ENCODE measurements at places on chromosomes 6 and 20.

GRCh38 chr20:58667975-58668374, 16.9 kb downstream of the STX16 start:
- DNase-seq: no peak

GRCh38 chr20:3270051-3270450, 31.1 kb upstream of the SLC4A11 start:
- DNase-seq: no peak

DNA sequence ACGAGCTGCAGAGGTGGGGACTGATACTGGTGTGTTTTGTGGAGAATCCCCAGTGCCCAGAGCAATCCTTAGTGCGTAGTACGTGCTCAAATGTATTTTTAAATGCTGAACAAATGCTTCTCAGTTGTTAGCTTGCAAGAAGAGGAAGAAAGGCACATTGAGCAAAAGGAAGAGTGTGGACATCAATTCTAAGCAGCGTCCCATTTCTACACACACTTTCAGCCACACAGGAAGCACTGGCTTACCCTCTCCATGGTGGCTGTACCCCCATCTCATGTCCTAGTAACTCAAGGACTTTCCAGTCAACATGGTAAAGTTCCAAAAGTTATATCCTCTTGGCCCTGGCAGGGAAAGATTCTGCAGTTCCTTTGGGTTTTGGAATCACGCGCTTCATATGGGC, 98.8 kb upstream of the NXT1 start:
- DNase-seq: no peak

DNA sequence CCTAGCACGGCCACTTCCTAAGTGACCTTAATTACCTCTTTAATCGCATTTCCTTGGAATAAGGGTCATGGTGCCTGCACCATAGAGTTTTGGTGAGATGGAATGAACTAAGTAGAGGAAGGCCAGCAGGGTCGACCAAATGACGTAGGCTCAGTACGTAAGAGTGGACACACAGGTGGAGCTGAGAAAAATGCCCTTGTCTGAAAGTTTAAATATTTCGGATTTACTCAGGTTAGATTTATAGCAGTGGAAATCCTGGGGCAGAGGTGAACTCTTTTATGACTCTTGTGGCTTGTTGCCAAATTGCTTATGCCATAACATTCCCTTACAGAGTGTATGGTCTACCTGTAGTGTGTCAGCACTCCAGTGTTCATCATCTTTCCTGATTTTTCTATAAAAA, 23.6 kb upstream of the BTBD3 start:
- DNase-seq: no peak

- DNase-seq: peak; percentile 39
These were observed 557 bp upstream of the DYNLRB1 start for GRCh38 chr20:34515484-34516246.
